ENCODE measurements at places on chromosomes 1 and 21.

DNA sequence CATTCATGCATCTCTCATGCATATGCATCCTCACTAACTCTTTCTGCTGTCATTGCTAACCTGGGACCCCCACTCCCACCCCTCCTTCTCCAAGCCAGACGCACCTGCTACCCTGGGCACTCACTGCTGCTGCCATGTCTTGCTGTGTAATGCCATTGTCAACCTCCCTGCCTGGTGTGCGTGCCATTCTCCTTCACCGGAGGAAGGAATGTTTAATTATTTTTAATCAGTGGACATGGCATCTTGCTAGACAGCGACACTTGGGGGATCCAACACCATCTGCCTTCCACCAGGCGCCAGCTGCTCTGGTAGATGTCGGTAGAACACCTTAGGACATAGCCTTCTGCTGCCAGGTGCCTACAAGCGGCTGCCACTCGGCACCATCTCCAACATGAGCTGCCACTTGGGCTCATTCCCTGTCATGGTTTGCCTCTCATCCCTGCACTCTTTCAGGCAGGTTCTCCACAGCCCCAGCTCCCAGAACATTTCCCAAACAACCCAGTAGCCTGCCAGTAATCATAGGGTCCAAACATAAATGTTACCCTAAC lies 306.9 kb downstream of the TTLL7 start:
- DNase-seq = no peak

DNA sequence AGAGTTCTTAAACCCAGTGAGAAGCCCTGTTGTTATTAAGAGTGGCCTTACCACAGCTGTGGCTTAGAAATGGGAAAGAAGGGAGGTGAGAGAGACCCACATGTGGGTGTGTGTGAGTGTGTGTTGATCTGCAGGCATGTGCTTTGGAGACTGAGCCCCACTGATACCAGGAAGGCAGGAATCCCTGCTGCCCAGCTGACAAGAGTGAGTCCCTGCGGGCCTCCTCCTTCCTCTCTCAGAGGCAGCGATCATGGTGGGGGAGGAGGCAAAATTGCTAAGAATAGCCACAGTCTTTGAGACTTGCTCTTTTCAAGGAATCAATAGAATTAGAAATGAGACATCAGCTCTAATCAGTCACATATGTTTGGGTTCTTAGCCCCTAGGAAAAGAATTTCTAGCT lies 87.0 kb upstream of the WARS2 start:
- DNase-seq = no peak

DNA sequence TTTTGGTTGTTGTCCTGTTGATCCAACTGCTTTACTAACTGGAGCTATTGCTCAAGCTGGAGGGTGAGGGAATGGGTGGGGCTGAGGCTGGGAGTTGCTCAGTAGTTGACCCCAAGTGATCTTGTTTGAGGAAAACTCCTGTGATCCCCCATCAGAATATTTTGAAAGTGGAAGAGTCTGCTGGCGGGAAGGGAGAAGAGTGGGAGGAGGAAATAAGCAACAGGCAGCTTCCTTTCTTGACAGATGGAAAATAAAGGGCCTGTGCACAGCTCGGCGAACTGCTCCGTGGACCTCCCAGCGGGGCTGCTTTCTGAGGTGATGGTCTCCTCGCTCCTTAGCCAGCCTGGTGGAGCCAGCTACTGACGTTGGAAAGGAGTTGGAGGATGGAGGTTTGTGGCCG lies 199.1 kb upstream of the LMO4 start:
- no peak for DNase-seq

DNA sequence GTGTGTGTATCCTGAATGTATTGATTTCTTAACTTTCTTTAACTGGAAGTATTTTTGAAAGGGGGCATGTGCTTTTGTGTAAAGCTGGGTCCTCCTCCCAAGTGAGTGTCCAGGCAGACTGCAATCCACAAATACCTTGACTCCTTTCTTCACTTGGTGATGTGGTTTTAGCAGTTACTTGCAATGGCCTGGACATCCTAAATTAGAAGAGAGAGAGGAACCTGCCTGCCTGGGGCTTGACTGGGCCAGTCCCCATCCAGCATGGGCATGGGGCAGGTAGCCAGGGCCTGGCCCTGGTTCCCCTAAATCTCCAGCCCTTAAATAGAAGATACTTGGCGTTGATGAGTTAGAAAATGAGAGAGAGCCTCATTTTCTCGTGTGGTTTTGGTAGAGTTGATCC lies 159.7 kb downstream of the PGBD5 start:
- no peak for DNase-seq

GRCh38 chr1:22573237-22573636 lies 9.9 kb downstream of the EPHA8 start:
- DNase-seq = no peak
